ENCODE measurements at places on chromosomes 13 and 19.
A peak's percentile ranks its signal among the peaks of the same experiment; 100 is the strongest.

GRCh38 chr13:113074401-113074800 is 31.2 kb upstream of the F7 start:
- no peak for DNase-seq

GRCh38 chr19:47518139-47518538 is 3.3 kb upstream of the NAPA start:
- no peak for DNase-seq

DNA sequence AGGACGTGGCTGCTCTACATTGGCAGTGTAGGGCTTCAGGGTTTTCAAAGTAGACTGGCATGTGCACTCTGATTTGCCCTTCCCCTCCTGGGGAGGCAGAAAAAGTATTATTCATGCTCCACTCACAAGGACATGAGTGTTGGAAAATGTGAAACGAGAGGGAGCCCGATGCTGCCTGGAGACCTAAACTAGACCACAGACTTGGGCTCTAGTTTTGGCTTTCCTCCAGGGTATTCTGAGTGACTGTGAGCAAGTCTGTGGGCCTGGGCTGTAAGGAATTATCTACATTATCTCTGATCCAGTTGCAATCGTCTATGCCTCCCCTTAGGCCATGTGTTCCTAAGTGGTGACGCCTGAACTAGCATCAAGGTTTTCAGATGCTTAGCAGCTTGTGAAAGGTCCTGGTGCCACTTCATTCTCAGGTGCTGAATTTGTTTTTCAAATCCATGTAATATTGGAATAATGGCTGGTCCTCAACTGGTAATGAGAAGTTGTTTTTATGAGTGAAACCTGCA is 55.0 kb downstream of the MRPL57 start:
- DNase-seq, result no peak

DNA sequence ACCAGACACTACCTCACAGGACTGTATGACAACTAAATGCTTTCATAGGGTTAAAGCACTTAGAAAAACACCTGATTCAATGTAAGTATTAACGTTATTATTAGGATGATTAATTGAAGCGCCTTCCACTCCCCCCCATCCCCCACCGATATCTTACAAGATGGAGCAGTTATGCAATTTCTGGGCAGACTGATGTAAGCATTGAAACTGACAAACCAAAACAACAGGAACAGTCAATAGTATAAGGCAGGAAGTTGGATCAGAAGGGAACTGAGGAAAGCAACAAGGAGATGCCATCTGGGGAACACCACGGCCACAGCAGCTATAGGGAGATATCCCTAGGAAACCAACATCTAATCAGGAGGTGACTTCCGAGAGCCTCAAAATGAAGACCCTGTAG is 3.8 kb downstream of the LCP1 start:
- DNase-seq, result no peak

GRCh38 chr13:32019612-32020233 is 11.9 kb upstream of the FRY start:
- DNase-seq, result peak; percentile 75

GRCh38 chr13:71875823-71876222 is 8.8 kb upstream of the DACH1 start:
- DNase-seq, result no peak

DNA sequence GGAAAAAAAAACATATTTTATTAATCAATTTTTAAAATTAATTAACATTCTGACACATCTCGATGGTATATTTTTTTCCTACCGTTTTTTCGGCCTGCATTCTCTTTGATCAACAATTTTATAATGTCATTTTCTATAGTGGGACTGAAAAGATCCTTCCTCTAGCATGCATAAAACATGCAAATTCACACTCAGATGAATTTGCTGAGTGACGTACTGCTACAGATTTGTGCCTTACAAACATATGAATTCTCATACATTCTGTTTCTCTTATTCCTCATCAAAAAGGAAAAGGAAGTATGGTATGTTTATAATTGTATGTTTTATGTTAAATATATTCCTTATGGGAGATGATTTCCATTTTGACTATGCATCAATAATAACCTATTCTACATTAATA is 458.2 kb downstream of the TSHZ3 start:
- no peak for DNase-seq

DNA sequence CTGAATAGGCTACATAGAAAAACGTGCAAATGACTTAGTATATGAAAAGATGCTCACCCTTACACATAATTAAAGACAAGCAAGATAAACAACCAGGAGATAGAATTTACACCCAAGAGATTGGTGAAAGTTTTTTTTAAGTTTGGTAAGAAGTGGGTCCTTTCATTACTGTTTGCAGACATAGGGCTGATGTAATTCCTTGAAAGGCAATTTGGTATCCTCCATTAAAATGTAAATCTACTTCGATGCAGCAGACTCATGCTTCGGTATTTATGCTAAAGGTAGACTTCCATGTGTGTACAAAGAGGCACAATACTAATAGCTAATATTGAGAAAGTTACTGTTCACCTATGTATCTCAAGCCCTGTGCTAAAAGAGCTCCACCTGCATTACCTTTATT is 33.5 kb downstream of the CNMD start:
- no peak for DNase-seq

GRCh38 chr13:51453959-51454703 is 1.3 kb upstream of the INTS6 start:
- DNase-seq, result peak; percentile 53

- DNase-seq, result no peak
These were observed 237.4 kb downstream of the RGCC start for GRCh38 chr13:41694545-41695301.

- DNase-seq, result peak; percentile 62
These were observed 46.3 kb downstream of the SIPA1L3 start for GRCh38 chr19:37953171-37953917.

DNA sequence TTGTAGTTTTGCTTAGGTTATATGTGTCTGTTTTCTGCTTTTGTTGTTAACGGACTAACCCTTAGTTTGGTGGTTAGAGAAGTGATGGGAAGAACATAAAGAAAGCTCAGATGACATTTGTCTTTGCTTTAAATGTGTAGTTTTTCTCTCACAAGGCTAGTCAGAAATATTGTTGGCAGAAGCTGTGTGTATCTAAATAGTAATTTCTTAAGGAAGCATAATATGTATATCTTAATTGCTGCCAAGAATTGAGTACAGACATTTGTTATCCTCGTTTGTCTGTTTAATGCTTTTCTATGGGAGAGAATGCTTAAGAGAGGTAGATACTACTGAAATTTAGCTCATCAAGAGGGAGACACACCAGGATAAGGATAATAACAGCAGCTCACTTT is 2.7 kb downstream of the RGCC start:
- no peak for DNase-seq

DNA sequence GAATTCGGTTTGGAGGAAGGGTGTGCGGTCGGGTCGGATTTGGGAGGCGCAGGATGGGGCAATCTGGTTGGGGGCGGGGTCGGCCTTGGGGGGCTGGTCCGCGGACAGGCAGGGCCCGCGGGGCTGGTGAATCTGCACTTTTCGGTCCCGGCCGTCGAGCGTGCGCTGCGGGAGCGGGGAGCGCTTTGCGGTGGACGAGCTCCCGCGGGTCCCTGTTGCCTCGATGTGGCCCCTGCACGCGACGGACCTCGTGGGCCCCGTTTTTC is 11.9 kb downstream of the PEAK3 start:
- DNase-seq, result no peak

- DNase-seq, result no peak
These were observed 291.9 kb upstream of the HTR2A start for GRCh38 chr13:47188802-47189201.

DNA sequence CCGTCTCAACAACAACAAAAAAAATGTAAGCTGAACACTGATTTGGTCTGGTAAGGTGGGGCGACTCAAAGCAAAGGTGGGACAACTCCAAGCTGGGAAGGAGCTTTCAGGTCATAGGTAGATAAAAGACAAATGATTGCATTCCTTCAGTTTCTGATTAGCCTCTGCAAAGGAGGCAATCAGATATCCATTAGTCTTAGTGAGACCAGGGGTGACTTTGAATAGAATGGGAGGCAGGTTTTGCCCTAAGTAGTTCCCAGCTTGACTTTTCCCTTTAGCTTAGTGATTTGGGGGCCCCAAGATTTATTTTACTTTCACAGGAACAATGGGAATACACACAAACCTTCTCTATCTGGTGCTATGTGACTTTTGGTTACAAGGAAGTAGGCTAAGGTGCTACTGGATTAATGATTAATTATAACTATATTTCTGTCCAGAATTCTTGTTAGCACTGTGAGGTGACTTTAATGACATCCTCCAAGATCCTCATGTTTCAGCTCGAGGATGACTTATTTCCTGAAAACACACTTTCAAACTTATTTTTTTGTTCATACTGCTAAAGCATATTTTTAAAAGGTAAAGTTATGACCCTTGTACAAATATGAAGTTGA is 10.6 kb upstream of the MTRF1 start:
- no peak for DNase-seq

GRCh38 chr19:19670070-19670551 is 1.5 kb downstream of the ZNF101 start:
- DNase-seq, result peak; percentile 88

Data from GM23338 (cell line).